ENCODE measurements at places on chromosomes 13 and 19.
A peak's percentile ranks its signal among the peaks of the same experiment; 100 is the strongest.

GRCh38 chr13:76425935-76426334 lies 460.3 kb downstream of the KCTD12 start:
- no peak for DNase-seq

- DNase-seq, result no peak
These were observed 49.8 kb downstream of the KATNAL1 start for GRCh38 chr13:30257468-30258099.

DNA sequence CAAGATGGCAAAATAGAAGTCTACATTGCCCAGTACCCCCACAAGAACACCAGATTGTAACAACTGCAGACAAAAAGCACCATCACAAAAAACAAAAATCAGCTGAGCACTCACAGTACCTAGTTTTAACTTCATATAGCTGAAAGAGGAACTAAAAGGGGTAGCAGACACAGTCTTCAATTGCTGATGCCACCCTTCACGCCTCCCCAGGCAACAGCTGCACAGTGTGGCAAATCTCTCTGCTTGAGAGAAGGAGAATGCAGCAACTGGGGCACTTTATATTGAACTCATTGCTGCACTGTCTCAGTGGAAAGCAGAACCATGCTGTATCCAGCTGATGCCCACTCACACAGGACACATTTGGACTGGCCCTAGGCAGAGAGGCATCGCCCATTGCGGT lies 2714.5 kb upstream of the PCDH20 start:
- no peak for DNase-seq

DNA sequence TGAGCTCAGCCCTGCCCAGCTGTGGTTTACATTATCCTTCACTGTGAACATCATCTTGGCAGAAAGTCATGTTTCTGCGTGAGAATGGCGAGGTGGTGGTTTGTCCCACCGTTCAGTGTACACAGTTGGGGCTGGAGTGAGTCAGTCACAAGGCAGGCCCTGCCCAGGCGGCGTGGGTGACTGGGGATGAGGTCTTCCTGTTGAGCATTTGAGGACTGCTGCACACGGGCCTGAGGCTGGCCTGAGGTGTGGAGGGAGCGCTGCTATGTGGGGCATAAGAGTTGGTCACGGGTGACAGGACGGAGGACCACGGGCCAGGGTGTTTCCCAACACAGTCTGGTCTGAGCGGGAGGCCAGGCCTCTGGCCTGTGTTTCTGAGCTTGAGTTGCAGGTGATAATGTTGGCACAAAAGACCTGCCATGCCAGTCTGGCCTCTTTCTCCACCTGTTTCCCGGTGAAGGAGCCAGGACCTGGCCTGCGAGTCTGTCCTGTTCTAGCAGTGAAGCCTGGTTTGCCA lies 13.4 kb upstream of the C19orf33 start:
- no peak for DNase-seq

- DNase-seq, result no peak
These were observed 50.6 kb upstream of the UQCRFS1 start for GRCh38 chr19:29263305-29264135.

DNA sequence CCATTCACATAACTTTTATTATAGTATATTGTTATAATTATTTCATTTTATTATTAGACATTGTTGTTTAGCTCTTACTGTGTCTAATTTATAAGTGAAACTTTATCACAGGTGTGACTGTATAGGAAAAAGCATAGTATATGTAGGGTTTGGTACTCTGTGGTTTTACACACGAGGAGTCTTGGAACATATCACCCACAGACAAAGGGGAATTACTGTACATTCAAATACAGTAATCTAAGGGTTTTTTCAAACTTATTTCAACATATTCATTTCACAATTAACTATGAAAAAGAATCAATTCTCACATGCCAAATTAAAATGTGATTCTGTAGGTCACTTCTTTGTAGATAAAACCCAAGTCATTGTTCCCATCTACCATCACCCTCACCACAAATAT lies 46.0 kb downstream of the RBM26 start:
- DNase-seq, result no peak

DNA sequence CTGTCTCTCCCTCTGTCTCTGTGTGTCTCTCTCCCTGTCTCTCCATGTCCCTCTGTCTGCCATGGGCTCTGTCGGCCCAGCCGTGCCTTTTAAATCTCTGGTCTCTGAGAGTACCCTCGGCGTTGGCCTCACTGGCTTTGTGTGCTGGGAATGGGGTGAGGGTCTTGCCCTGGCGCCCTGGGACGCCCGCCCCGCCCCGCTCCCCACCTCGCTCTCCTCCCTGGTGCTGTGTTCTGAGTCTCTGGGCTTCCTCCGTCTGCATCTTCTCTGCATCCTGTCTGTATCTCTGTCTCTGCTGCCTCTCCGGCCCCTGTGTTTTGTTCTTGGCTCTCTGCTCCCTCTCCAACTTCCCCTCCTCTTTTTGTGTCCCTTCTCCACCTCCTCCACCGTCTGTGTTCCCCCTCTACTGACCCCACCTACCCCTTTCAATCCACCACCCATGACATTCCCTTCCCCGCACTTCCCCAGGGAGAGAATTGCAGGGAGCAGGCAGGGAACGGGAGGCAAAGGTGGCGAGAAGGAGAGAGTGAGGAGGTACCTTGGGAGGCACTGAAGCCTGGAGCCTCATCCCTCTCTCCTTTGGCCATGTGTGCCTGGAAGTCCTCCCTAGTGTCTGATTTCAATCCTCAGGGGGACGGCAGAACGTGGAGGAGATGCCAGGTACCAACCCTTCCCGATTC lies 4.0 kb upstream of the MEIS3 start:
- DNase-seq, result no peak

DNA sequence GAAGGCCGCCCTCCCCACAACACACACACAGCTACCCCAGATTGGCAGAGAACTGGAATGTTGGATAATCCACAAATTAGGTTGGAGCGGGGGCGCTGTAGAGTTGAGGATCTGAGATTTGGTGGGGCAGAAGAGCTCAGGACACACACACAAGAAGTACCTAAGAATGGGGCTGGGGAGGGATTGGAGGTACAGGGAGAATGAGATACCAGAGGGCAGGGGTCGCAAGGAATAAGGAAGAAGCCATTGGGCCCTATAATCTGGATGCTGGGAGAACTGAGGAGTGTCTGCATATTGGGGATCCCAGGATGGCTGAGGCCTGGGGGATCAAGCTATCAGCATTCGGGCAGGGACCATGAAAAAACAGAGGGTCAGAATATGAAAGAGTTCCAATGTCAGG lies 11.5 kb downstream of the SYT3 start:
- DNase-seq, result no peak

DNA sequence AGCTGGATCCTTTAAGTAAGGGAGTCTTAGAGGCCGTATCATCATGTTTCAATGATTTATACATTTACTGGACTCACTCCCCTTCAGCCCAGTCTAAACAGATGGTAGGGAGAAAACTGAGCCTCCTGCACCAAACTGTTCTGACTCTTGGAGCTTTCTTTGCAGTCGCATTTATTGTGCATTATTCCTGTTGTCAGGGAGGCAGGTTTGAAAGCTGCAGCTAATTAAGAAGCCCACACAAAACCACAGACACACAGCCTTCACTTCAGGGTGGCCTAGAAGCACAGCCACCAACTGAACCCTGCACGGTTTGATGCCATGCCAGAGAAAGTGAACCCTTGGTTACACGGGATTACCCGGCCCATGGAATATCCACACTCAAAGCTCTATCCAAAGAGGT lies 911.0 kb downstream of the UQCRFS1 start:
- no peak for DNase-seq

- peak; percentile 80 for DNase-seq
These were observed at the start of gene ZNF439 for GRCh38 chr19:11848594-11849469. ZNF439 (plus strand) TSS chr19:11848726; CDS start chr19:11848868, 142 bp downstream.

DNA sequence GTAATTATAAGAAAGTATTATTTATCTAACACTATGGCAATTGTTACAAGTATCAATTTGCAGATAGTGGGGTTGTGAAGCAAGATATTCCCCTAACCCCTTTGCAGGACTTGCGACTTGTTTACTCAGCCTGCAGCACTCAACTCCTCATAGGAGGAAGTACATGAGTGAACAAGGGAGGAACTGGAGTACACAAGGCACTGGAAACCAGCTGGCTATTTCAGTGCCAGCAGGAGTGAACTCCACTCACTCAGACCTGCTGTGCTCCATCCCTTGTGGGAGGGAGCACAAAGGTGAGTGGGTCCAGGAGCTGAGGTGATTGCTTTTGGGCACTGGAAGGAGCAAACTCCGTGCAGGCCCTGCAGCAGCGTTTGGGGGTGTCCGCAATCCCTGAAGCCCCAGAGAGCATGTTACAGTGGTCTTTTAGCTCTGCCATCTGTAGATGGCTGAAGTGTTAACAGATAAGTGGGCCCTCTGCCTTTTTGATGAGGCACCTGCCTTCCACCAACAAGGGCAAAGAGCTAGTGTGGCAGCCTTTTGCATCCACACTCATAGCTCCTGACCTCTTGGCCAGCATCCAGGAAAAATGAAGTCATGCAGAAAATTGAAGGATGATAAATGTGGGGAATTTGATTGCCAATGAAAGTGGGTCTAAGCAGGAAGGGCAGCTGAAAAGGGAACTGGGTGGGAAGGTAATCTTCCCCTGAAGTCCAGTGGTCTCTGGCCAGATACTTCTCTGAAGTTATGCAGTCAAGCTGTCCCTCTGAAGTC lies 802.2 kb upstream of the MIR17HG start:
- DNase-seq, result no peak

DNA sequence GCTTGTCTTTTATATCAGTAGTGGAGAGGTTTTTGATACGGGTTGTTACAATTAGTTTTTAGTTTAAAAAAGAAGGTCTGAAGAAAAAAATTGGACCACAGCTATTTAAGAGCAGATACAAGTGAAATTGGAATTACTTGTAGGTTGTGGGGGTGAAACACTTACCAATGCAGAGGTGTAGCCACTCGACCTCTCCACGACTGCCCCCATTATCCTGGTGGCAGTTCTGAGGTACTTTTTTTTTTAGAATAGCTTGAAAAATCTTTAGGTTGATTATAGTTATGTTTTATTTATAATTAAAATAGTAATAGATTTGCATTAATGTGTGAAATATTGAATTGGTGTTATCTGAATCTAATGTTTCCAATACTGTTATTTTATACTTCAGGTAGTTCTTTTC lies 60.7 kb downstream of the PAN3 start:
- no peak for DNase-seq

DNA sequence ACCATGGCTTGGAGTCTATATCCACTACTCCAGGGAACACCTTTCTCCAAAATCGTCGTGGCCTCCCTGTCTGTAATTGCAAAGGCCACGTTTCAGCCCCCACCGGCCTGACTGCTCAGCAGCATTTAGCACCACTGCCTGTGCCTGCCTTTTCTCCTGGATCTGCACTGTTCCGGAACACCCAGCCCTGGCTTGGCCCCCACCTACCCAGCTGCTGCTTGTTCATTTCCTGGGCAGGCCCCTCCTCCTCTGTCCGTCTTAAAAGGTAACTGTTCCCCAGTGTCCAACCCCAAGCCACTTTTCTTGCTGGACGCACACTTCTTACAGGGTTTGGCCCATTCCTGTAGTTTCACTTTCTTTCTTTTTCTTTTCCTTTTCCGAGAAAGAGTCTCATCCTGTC lies 8.5 kb upstream of the SYT5 start:
- DNase-seq, result no peak

- DNase-seq, result no peak
These were observed 632 bp downstream of the MARK4 start for GRCh38 chr19:45251452-45252354.

GRCh38 chr13:79382545-79383275 lies 23.3 kb downstream of the RBM26 start:
- DNase-seq, result no peak

GRCh38 chr13:53138376-53139036 lies 109.9 kb downstream of the OLFM4 start:
- no peak for DNase-seq

DNA sequence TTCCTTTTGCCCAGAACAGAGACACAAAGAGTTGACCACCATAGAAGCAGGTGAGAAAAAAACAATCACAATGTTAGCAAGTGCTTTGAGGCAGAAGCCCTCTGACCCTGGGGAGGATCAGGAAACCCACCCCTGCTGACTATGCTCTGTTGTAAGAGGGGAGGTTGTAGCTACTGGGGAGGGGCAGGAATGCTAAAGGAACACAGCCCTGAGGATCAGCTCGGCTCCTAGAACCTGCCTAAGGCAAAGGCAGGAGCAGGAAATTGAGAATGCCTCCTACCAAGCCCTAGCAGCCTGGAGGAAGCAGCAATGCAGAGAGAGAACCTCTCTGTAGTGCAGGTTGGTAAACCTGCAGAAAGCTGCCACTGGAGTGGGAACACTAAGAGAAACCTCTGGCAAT lies 624.0 kb upstream of the KLF12 start:
- no peak for DNase-seq

GRCh38 chr13:74443631-74444030 lies 309.4 kb upstream of the KLF12 start:
- DNase-seq, result no peak

DNA sequence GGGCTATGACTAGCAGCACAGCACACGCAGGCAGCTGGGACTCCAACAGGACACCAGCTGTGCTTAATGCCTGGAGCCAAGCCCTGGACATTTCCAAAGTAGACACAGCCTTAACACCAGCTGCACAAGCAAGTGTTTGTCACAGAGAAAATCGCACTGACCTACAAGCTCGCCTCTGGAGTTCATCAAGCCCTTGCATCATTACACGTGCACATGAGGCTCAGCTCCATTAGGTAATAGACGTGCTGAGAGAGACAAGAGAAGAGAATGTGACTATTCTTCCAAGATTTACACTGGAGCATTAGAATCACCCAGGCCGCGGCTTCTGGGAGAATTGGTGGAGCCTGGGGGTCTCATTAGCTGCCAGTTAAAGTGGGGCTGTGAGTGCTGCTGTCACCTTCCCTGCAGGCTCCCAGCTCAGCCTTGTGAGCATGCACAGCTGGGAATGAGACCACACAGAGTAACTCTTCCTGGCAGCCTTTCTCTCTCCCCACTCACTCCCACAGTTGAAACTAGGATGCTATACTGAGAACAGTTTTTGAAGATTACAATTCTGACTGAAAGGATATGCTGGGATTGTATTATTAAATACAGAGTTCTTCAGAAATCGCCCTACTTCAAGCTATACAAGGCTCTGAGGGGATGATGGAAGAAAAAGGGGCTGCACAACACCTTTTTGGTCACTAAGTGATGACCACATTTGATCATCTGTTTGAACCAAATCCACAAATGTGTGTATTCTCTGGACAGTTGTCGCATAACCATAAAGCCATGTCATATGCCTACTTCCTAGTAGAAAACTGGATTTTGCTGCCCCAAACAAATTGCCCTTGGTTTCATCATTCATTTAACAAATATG lies 10.5 kb downstream of the STOML3 start:
- no peak for DNase-seq

GRCh38 chr13:112916296-112916695 lies 52.7 kb upstream of the MCF2L start:
- no peak for DNase-seq

DNA sequence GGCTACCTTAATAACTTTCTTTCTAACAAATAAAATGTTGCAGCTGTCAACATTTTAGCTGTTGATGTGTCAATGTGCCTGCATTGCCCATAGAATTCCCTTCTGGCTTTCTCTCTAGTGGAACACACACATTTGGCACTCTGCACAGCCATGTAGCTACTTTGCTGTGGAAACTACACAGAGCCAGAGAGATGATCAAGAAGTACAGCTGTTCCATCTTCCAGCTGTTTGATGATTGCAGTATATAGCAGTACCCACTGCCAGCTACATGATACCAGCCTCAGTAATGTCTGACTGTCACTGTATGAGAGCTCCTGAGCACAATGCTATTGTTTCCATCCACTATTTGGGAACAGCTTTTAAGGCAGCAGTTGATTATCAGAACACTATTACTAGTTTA lies 843.0 kb downstream of the PCDH17 start:
- DNase-seq, result no peak
